Activated naive CD8-positive, alpha-beta T cell treated with anti-CD3 and anti-CD28 coated beads for 36 hours (primary cell): ENCODE measurements at places on chromosomes 12 and 14. TPM values are rescaled to one million over a fixed set of nuclear protein-coding genes. Genes with fewer than 3 reads are reported as not detected.

- no peaks in the 10 kb centered on the region for H3K4me1 ChIP-seq
- H3K36me3 ChIP-seq: no peaks in the 10 kb centered on the region
- H3K4me3 ChIP-seq: no peak overlapping the region
- H3K27me3 ChIP-seq: peaks cover 4% of the 10 kb centered on the region
These were observed 97.7 kb downstream of the AKAP6 start for GRCh38 chr14:32426586-32427388.

- no peaks in the 10 kb centered on the region for H3K36me3 ChIP-seq
- H3K27me3 ChIP-seq: no peaks in the 10 kb centered on the region
- H3K4me3 ChIP-seq: no peak overlapping the region
These were observed 62.6 kb upstream of the NTF3 start for GRCh38 chr12:5369298-5369697.

TCL1B gene
- not detected for total RNA-seq

GRCh38 chr14:57748279-57748678 is 117.6 kb downstream of the SLC35F4 start:
- no peak overlapping the region for H3K27ac ChIP-seq
- no peaks in the 10 kb centered on the region for H3K27me3 ChIP-seq
- no peaks in the 10 kb centered on the region for H3K36me3 ChIP-seq
- DNase-seq: no peak
- no peaks in the 10 kb centered on the region for H3K4me1 ChIP-seq

DNA sequence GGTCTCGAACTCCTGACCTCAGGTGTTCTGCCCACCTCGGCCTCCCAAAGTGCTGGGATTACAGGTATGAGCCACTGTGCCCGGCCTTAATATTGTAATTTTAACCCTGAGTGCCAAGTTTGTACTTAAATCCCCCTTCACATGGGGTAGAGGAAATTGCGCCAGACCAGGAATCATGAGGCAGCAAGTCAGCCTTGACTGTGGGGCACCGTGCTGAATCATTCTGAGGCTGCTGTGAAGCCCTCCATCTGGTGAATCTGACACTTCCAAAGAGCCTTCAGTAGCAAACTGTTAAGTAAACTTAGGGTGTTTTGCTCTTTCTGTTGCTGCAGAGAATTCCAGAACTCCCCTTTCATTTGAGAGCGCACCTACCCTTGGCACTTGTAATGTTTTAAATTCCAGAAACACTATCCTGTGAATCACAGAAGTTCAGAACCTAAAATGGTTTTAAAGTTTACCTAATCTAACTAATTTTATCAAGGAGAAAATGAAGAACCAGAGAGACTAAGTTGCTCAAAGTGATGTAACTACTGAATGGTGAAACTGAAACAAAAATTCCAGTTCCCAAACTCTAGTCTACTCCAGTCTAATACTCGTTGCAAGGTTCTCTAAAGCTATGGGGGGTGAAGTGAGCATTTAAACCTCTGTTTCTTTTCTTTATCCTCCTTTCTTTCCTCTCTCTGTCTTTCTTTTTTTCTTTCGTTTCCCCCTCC is 7.5 kb downstream of the HEBP1 start:
- peaks cover 14% of the 10 kb centered on the region for H3K4me1 ChIP-seq
- no peaks in the 10 kb centered on the region for H3K27me3 ChIP-seq
- no peak overlapping the region for H3K27ac ChIP-seq
- DNase-seq: no peak

DNA sequence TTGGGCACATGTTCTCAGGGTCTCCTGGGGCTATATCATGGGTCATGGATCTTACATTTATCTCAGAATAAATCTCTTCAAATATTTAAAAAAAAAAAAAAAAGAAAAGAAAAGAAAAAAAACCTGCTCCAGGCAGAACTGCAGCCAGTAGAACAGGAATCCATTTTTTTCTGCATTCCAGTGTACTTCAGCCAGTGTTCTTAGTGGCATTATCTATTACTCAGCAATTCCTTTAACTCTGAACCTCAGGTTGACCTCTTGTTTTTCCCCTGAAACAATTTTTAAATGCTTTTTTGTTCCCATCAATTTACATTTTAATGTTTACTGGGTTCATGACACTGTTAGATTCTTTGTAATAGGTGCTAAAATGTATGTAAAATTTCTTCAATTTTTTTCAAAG is 66.7 kb upstream of the STXBP6 start:
- DNase-seq: no peak
- H3K27ac ChIP-seq: no peak overlapping the region
- H3K4me3 ChIP-seq: no peak overlapping the region
- H3K4me1 ChIP-seq: no peaks in the 10 kb centered on the region
- no peaks in the 10 kb centered on the region for H3K36me3 ChIP-seq

DNA sequence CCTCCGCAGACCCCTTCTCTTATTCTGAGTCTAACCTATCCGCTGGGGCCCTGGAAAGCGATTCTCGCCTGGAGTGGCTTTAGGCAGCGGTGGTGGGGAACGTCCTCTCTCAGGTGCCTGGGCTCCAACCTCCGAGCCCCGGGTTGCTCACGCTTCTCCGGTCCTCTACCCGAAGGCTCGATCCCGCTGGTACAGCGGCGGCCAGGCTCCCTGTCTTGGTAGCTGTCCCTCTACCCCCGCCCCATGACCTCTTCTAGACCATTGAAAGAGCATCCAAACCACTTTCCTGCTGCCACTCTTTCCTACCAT is 505 bp upstream of the HEBP1 start:
- DNase-seq: no peak
- peak overlapping the region; percentile 79 for H3K4me3 ChIP-seq
- H3K4me1 ChIP-seq: peaks cover 24% of the 10 kb centered on the region
- H3K27me3 ChIP-seq: peaks cover 17% of the 10 kb centered on the region
- no peaks in the 10 kb centered on the region for H3K36me3 ChIP-seq

DNA sequence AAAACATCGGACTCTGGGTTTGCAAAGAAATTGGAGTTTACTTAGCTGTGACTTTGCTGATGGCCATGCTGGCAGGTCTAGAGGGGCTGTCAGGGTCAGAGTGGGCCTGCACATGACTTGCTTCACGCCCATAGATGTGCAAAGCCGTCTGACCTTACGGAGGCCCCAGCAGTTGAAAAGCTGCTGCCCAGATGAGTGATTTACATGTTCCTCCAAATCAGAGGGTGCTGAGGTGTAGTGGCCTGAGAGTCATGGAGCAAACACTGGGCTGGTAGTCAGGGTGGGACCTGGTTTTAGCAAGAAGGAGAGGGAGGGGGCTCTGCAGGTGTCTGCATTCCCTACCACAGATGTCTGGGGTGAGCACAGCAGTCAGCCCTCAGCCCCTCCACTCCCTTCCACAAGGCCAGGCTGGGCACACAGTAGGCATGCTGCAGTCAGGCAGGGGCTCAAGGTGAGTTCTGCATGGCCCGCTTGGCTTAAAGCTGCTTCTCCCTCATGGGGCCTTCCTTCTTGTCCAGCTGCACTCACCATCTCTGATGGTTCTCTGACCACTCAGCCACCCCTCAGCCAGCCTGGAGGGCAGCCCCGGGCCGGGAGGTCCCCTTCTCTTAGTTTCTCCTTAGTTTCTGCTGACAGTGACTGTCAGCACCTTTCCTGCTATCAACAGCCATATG is 34.2 kb upstream of the EML1 start:
- H3K27me3 ChIP-seq: peaks cover 13% of the 10 kb centered on the region
- DNase-seq: no peak
- no peaks in the 10 kb centered on the region for H3K4me1 ChIP-seq
- no peak overlapping the region for H3K27ac ChIP-seq

DNA sequence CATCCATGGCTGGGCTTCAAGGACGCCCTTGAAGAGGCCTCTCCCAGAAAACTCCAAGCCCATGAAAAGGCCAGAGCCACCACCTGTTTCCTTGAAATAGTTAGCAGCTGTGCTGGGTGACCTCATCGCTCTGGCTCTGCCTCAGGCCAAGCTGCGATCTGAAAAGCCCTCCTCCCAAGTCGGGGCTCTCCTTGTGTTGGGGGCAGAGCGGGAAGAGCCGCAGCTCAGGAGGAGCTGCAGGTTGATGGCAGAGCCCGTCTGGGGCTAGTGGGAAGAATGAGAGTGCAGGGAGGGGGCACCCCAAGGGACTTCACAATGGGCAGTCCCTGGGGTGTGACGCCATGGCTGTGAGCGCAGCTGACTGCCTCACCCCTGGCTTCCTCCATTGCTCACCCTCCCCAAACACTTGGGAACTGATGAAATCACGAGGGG is 50.0 kb upstream of the STON2 start:
- peaks cover 18% of the 10 kb centered on the region for H3K27me3 ChIP-seq
- no peak for DNase-seq
- no peak overlapping the region for H3K27ac ChIP-seq

DNA sequence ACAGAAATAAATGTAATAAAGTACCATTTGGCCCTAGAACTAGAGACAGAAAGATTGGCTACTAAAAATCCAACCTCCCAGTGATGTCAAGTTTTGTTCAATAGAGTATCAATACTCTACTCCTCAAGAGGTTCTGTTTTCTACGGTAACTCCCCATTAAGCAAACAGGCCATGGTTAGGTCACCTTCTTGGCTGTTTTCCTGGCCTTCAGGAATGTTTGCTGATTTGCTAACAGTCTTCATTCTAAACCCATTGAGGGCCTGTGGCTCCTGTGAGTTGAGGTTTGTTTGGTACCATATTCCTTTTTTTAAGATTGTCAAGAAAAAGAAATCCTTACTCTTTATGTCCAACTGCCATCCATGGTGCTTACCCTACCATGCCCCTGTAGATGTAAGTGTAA is 1022.0 kb upstream of the TMEM132C start:
- DNase-seq: no peak
- H3K4me1 ChIP-seq: peaks cover 2% of the 10 kb centered on the region
- H3K4me3 ChIP-seq: no peak overlapping the region
- H3K27me3 ChIP-seq: peaks cover 16% of the 10 kb centered on the region

DNA sequence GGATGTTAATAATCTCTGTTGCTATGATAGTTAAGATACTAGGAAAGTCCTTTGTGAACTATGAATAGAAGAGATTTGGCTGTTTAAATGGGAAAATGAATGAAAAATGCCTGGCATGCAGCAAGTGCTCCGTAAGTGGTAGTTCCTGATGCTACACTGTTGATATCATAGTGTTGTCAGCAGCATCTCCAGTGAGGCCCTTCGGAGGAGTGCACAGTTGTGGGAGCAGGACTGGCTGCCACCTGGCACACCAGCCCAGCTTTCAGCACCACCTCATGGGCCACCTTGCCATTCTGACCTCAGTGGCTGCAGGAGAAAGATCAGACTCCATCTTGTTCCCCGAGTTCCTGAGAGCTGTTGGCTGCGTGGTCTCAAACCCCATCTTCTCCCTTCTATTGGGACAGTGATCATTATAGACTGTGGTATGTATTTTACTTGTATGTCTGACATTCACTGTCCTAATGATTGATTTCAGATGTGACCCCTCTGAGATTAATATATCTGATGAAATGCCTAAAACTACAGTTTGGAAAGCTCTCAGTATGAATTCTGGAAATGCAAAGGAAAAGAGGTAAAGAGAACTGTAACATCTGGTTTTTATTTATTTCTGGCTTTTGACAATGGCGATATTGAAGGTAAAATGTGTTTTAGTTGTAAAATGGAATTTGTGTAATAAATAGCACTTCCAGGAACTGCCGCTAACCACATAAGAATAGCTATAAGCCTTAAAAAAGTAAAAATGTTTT is 80.9 kb downstream of the SLC4A8 start:
- DNase-seq: no peak
- H3K4me3 ChIP-seq: no peak overlapping the region
- H3K4me1 ChIP-seq: no peaks in the 10 kb centered on the region
- no peaks in the 10 kb centered on the region for H3K36me3 ChIP-seq
- H3K27ac ChIP-seq: no peak overlapping the region

NUAK1 gene
- not detected for total RNA-seq

DNA sequence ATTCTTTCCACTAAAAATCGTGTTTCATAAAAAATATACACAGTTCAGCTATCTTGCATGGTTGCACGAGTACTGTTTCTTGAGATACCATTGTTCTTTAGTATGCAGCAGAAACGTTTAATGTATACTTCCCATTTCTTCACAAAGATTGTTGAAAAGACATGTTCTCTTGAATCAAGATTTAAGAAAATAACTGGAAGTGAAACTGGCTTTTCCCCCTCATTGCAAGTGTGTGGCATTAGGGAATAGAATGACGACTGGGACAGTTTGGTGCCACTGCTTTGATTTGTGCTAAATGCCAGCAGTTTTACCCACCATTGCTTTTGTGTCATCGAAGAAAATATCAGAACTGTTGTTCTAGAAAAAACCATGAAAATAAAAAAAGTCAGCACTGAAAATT is 20.3 kb upstream of the DHRS2 start:
- no peaks in the 10 kb centered on the region for H3K27me3 ChIP-seq
- DNase-seq: no peak
- H3K4me1 ChIP-seq: peaks cover 14% of the 10 kb centered on the region
- no peak overlapping the region for H3K4me3 ChIP-seq

GRCh38 chr14:32474478-32475195 is 145.5 kb downstream of the AKAP6 start:
- no peaks in the 10 kb centered on the region for H3K27me3 ChIP-seq
- no peak overlapping the region for H3K27ac ChIP-seq
- no peak for DNase-seq
- H3K4me1 ChIP-seq: no peaks in the 10 kb centered on the region
- no peaks in the 10 kb centered on the region for H3K36me3 ChIP-seq

DNA sequence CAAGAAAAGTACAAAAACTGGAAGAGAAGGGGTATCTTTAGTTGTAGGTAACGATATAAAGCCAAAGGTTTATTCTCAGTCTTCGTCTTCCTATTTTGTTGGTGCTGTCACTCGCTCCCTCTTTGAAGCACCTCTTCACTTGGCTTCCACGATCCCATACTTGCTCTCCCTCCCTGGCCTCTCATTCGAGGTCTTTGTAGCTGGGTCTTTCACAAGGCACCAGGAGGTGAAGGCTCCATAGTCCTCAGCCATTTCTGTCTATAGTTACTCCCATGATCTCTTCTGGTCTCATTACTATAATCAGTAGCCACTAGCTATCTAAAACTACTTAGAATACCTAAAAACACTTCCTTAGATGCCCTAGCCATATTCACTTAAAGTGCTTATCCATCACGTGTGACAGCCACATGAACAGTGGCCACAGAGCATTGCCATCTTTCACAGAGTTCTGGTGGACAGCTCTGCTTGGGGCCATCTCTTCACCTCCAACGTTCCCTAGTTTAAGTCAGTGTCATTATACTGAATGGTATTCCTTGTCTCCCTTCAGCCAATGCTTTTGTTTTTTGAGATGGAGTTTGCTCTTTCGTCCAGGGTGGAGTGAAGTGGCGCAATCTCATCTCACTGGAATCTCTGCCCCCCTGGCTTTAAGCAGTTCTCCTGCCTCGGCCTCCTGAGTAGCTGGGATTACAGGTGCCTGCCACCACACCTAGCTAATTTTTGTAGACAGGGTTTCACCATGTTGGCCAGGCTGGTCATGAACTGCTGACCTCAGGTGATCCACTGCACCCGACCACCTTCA is 57.1 kb downstream of the ATP2A2 start:
- no peaks in the 10 kb centered on the region for H3K27me3 ChIP-seq
- H3K4me3 ChIP-seq: no peak overlapping the region
- H3K4me1 ChIP-seq: no peaks in the 10 kb centered on the region
- no peak overlapping the region for H3K27ac ChIP-seq

- no peak overlapping the region for H3K4me3 ChIP-seq
- peaks cover 10% of the 10 kb centered on the region for H3K4me1 ChIP-seq
- H3K36me3 ChIP-seq: no peaks in the 10 kb centered on the region
- H3K27me3 ChIP-seq: no peaks in the 10 kb centered on the region
- H3K27ac ChIP-seq: no peak overlapping the region
These were observed 8.4 kb upstream of the C12orf75 start for GRCh38 chr12:105322070-105322469.
